ENCODE measurements at places on chromosomes 5 and 9. TPM values are rescaled to one million over a fixed set of nuclear protein-coding genes. Genes with fewer than 3 reads are reported as not detected.

PNPLA7 gene
- polyA plus RNA-seq: 62.8 TPM

GARIN3 gene
- not detected for polyA plus RNA-seq

TLE1 gene
- polyA plus RNA-seq: 35.5 TPM

CYLC2 gene
- polyA plus RNA-seq: not detected

SLC23A1 gene
- 1.7 TPM for polyA plus RNA-seq

- H3K27ac ChIP-seq: no peak overlapping the region
- DNase-seq: no peak
- no peaks in the 10 kb centered on the region for H3K27me3 ChIP-seq
- peaks cover 3% of the 10 kb centered on the region for H3K36me3 ChIP-seq
- H3K4me3 ChIP-seq: no peak overlapping the region
- peaks cover 10% of the 10 kb centered on the region for H3K4me1 ChIP-seq
These were observed 17.8 kb downstream of the BRD3 start for GRCh38 chr9:134049772-134050588.

GRCh38 chr5:132556763-132557477 is at the start of gene RAD50:
TSS of gene RAD50 (plus strand) at chr5:132556977. CDS start at chr5:132557325, 348 bp downstream.
- peak; percentile 97 for DNase-seq
- H3K36me3 ChIP-seq: no peaks in the 10 kb centered on the region
- H3K27me3 ChIP-seq: no peaks in the 10 kb centered on the region
- peak within 1 kb of the TSS; percentile 82 for H3K27ac ChIP-seq

- no peak overlapping the region for H3K27ac ChIP-seq
- no peak for DNase-seq
- no peaks in the 10 kb centered on the region for H3K4me1 ChIP-seq
- H3K4me3 ChIP-seq: no peak overlapping the region
- no peaks in the 10 kb centered on the region for H3K36me3 ChIP-seq
- H3K27me3 ChIP-seq: no peaks in the 10 kb centered on the region
These were observed 4.2 kb downstream of the PRKACG start for GRCh38 chr9:69009708-69010107.

GRCh38 chr5:132485641-132486317 is 4.8 kb downstream of the IRF1 start:
- H3K4me1 ChIP-seq: peaks cover 19% of the 10 kb centered on the region
- no peak overlapping the region for H3K4me3 ChIP-seq
- H3K27me3 ChIP-seq: no peaks in the 10 kb centered on the region
- DNase-seq: no peak
- no peak overlapping the region for H3K27ac ChIP-seq

GRCh38 chr5:111645303-111645838 is 111.6 kb downstream of the NREP start:
- no peak overlapping the region for H3K27ac ChIP-seq
- DNase-seq: no peak
- no peaks in the 10 kb centered on the region for H3K36me3 ChIP-seq

DNA sequence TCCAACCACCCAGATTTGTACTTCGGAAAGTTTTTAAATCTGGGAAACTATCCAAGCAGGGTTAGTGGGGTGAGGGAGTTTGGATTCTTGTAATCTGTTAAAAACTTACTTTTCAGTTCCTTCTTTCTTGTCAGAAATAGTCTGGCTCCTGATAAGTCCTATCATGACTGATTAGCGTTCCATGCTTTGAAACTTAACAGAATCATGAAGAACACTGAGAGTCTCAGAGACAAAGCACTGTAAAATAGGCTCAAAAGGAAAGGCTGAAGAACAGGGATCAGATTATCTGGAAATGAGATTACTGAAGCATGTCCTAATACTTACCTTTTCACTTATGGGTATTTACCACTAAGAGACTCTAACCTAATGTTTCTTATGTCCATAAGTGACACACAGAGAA is 242.5 kb downstream of the ARRDC3 start:
- no peak overlapping the region for H3K27ac ChIP-seq
- no peak for DNase-seq
- H3K4me1 ChIP-seq: peaks cover 31% of the 10 kb centered on the region
- no peaks in the 10 kb centered on the region for H3K36me3 ChIP-seq
- H3K27me3 ChIP-seq: no peaks in the 10 kb centered on the region

GRCh38 chr5:160466889-160467554 is 45.4 kb downstream of the PTTG1 start:
- no peaks in the 10 kb centered on the region for H3K27me3 ChIP-seq
- no peak overlapping the region for H3K4me3 ChIP-seq
- H3K4me1 ChIP-seq: peaks cover 28% of the 10 kb centered on the region
- peak; percentile 28 for DNase-seq
- peak overlapping the region; percentile 59 for H3K27ac ChIP-seq
- H3K36me3 ChIP-seq: no peaks in the 10 kb centered on the region

DNA sequence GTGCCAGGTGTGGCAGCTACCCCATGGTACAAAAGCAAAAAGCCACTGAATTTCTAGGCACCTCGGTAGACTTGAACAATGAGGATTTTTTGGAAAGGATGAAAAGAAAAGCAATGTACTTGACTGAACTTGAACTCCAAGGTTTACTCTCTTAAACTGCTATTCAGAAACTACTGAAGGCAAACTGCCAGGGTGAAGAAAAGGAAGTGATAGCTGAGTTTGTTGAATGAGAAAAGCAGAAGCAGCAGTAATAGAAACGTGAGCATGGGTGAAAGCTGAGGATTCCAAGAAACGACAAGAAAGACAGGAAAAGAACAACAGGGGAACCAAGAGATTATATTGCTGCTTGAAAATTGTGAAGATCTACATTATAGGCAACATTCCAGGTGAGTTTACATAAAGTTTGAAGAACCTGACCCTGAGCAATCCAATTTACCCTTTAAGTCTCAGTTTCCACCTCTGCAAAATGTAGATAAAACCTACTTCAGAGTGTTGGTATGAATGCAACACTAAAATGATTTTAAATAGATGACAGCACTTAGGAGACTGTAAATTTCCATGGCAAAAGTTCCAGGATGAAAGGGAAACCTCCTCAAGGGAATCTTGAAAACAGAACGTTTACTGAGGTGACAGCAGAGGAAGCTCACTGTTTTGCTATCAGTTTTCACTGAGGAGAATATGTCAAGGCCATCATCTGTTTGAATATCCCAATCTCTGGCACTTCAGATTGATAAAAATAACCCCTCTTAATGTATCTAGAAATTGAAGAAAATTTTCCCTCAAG is 245.8 kb downstream of the SPATA31D1 start:
- no peak overlapping the region for H3K4me3 ChIP-seq
- H3K27me3 ChIP-seq: no peaks in the 10 kb centered on the region
- DNase-seq: no peak

DNA sequence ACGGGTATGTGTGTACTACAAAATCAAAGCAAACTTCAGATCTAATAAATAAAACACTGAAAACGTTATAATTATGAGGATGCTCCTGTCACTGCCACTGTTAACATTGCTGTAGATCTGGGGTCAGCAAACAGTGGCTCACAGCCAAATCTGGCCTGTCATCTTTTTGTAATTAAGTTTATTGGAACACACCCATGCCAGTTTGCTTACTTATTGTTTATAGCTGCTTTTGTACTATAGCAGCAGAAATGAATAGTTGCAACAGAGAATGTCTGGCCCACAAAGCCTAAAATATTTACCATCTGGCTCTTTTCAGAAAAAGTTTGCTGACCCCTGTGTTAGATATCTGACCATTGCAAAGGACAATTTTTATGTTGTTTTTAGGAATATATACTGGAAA is 32.1 kb downstream of the PRRC1 start:
- H3K36me3 ChIP-seq: peaks cover under 1% of the 10 kb centered on the region
- no peak for DNase-seq
- no peak overlapping the region for H3K4me3 ChIP-seq
- no peaks in the 10 kb centered on the region for H3K4me1 ChIP-seq
- H3K27me3 ChIP-seq: no peaks in the 10 kb centered on the region
- no peak overlapping the region for H3K27ac ChIP-seq

DNA sequence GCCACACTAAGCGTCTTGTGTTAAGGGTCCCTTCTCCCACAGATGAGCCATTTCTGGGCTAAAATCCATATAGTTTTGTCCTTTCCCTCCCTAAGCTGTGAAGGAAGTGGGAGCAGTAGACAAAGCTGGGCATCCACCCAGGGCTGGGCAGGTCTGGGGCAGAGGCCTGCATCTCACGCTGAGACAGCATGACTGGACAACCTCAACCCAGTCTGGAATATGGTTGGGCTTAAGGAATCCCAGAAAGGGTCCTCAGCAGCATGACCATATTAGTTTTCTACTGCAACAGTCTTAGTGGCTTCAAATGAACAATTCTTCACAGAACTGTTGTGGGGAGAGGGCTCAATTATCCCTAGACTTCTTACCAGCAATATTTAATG is 173.8 kb downstream of the AUH start:
- H3K4me3 ChIP-seq: no peak overlapping the region
- H3K4me1 ChIP-seq: peaks cover 10% of the 10 kb centered on the region
- no peak for DNase-seq
- H3K36me3 ChIP-seq: no peaks in the 10 kb centered on the region

GRCh38 chr5:147359581-147359980 is 124.8 kb downstream of the STK32A start:
- H3K27ac ChIP-seq: no peak overlapping the region
- no peak for DNase-seq
- H3K36me3 ChIP-seq: no peaks in the 10 kb centered on the region
- H3K4me1 ChIP-seq: no peaks in the 10 kb centered on the region

DNA sequence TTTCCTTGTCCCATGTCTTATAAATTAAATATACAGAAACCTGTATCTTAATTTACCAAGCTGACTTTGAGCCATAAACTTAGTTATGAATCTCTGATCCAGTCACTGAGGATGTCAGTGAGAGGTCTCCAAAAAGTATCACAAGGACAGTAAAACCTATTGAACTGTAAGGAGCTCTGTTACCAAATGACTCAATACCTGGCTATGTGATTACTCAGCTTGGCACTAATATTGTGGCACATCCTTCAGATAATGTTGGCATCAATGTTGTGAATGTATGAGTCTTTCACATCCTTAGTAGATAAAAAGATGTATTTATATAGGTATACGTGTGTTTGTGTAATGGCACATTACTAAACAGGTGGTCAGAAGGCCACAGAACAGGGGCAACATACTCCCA is 18.0 kb upstream of the CAPSL start:
- no peak overlapping the region for H3K4me3 ChIP-seq
- H3K4me1 ChIP-seq: no peaks in the 10 kb centered on the region
- no peaks in the 10 kb centered on the region for H3K36me3 ChIP-seq
- DNase-seq: no peak
- H3K27ac ChIP-seq: no peak overlapping the region

GRCh38 chr9:116422119-116422979 is 264.8 kb upstream of the TRIM32 start:
- H3K27ac ChIP-seq: no peak overlapping the region
- H3K27me3 ChIP-seq: no peaks in the 10 kb centered on the region
- no peaks in the 10 kb centered on the region for H3K36me3 ChIP-seq
- no peaks in the 10 kb centered on the region for H3K4me1 ChIP-seq
- no peak overlapping the region for H3K4me3 ChIP-seq

DNA sequence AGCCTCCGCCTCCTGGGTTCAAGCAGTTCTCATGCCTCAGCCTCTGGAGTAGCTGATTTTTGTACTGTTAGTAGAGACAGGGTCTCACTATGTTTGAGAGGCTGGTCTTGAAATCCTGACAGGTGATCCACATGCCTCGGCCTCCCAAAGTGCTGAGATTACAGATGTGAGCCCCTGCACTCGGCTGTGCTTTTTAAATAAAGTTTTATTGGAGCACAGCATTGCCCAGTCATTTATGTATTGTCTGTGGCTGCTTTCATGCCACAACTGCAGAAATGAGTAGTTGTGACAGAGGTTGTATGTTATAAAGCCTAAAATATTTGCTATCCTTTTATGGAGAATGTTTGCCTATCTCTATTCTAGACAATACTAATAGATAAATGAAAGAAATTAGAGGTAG is 169.2 kb downstream of the AOPEP start:
- no peaks in the 10 kb centered on the region for H3K27me3 ChIP-seq
- H3K27ac ChIP-seq: no peak overlapping the region
- H3K36me3 ChIP-seq: no peaks in the 10 kb centered on the region
- DNase-seq: no peak
- no peak overlapping the region for H3K4me3 ChIP-seq
- peaks cover 37% of the 10 kb centered on the region for H3K4me1 ChIP-seq

DNA sequence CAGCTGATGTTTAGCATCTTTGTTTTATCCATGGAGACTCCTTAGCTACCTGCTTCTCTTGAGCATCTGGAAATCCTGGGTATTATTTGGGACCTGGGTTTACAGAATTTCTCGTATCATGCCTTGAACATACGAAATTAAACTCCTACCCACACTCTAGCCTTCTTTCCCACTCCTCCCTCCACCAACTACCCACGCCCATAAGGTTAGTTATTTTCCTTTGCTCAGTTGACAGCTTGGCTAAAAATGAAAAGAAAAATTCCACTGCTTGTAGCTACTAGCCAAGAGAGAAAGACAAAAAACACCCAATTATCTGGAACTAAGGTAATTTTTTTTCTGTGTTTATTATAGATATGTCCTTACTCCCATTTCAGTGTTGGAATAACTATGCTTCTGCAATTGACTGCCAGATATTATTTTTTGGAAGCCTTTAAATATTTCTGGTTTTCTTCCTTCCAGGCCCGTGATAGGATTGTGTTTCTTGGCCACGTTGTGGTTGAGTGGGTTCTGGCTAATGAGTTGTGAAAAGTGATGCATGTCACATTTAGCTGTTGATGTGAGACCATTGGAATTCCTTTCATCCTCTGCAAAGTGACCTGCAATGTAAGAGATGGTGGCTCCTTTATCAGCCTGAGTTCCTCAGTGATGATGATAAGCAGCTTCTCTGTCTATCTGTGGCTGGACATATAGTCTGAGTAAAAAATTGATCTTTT is 308.1 kb downstream of the LRRC70 start:
- no peaks in the 10 kb centered on the region for H3K27me3 ChIP-seq
- DNase-seq: no peak
- H3K4me3 ChIP-seq: no peak overlapping the region
- no peaks in the 10 kb centered on the region for H3K36me3 ChIP-seq
- no peak overlapping the region for H3K27ac ChIP-seq

DNA sequence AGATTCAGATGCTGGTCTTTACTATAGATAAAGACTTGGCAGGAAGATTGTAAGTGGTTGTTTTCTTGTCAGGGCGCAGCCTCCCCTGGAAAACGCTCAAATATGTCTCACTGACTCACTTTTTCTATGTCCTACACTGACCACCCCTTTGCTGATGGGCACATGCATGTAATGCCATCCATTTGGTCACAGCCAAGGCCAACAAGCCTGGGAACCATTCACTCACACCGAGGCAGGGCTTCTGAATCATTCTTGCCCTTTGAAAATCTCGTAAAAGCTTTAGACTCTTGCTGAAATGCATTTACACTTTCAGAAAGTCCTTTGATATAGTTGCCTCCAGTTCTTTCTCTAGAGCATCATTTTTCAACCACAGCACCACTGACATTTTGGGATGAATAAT is 249.4 kb downstream of the ACTL7B start:
- no peaks in the 10 kb centered on the region for H3K4me1 ChIP-seq
- no peak for DNase-seq
- no peak overlapping the region for H3K27ac ChIP-seq
- H3K27me3 ChIP-seq: no peaks in the 10 kb centered on the region

All from pancreas (tissue), 10 donors.